NCI-H1105 treated with DMSO at 0.1 percent for 48 hours (cell line): ENCODE measurements at places on chromosomes 3 and 15.

DNA sequence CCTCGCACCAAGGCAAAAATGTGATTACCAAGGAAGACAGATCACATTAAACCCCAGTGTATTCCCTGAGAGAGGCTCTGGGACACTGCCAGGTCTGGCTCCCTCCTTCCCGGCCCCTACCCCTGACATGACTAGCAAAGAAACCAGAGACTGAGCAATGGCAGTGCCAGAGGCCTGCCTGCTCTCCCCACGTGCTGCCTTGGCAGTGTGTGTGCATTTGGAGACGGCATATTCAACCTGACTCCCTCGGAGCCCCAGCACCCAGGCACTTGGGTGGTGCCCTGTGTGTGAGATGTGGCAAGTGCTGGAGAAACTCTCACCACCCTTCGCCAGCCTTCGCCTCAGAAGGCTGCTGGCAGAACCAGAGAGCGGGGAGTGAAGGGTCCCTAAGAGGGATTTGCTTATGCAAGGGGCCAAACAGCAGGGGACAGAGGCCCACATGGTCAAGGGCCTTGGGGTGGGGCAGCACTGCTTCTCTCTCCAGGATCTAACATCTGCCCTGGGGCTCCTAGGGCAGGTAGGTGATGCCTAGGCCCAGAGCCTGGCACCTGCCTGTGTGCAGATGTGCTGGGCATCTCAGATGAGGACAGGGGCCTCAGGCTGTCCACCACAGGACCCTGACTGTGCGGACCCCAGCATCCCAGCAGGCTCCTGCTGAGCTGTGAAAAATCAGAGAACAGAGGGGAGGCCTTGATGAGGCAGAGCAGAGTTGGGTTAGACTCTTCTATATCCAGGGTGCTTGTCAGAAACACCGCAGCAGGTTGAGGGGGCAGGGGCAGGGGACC lies 23.6 kb upstream of the PLXNA1 start:
- no peak for DNase-seq

- no peak for DNase-seq
Measured at GRCh38 chr15:52481915-52482314, 46.8 kb downstream of the MYO5A start.

DNA sequence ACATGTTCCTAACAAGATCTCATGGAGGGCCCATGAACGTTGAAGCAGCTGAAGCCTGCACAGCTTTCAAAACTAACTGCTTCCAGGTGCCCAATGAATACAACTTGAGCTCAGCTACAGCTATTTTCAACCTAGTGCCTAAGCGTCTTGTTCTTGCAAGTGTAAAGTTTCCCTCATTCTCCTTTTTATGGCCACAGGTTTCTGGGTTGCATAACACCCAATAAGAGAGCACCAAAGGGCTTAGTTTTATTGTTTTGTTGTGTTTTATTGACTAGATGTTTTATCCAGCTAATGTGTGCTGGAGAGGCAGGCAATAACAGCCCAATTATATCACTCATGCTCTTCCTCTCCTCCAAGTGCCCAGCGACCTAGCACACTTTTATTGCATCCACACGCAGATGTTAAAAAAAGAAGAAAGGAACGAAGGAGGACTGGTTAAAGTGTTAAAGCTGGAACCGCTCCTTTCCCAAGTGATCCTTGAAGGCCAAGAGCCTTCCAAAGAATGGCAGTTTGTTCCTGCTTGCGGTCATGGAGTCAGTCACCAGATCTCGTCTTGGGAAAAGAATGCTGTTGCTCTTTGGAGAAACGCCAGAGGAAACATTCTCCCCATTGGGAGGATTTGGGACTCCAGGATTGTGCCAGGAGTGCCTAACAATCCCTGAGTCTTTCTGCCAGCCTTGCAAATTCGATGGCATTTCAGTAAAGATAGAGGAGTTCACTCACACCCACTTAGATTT lies 156.9 kb downstream of the MEX3B start:
- no peak for DNase-seq

DNA sequence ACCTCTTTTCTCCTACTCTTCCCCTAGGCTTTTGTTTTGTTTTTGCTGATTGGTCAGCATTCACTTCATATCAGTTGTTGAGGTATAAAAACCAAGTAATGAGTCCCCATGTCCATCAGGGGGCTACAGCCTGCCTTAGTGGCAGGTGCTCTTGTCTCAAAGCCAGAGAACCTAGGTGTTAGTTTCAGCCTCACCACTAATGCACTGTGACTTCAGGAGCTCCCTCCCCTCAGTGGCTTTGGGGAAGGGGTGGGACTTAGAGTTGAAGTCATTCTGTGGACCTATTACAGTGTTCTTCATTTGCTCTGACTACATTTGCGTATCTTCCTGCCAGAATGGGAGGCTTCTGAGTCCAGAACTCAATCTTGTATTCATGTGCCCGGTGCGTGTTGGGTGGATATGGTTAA lies 41.6 kb downstream of the NR2C2 start:
- no peak for DNase-seq

GRCh38 chr15:65264863-65265430 lies 21.7 kb downstream of the PARP16 start:
- no peak for DNase-seq

GRCh38 chr3:122978569-122978968 lies 49.0 kb downstream of the SEMA5B start:
- DNase-seq: no peak

- peak; percentile 93 for DNase-seq
Measured at GRCh38 chr15:63447017-63447676, 57.2 kb upstream of the USP3 start.

DNA sequence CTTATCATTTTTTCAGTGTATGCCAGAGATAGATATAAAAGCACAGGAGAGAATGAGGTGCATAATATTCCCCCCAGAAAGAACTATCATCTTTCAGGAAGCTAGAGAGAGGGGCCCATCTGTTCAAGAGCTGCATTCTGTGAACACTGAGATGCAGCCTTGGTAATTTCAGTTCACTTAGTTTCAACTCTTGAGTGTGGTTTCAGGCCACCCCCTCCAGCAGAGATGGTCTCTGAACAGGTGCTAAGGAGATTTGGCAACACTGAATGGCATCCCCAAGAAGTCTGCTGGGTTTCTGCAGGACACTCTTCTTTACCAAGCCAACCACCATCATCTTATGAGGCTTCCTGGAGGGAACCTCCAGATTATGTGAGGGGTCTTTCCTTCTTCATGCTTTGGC lies 30.4 kb upstream of the LIMD1 start:
- DNase-seq: no peak

- DNase-seq: no peak
Measured at GRCh38 chr15:98806275-98806895, 158.0 kb downstream of the IGF1R start.

DNA sequence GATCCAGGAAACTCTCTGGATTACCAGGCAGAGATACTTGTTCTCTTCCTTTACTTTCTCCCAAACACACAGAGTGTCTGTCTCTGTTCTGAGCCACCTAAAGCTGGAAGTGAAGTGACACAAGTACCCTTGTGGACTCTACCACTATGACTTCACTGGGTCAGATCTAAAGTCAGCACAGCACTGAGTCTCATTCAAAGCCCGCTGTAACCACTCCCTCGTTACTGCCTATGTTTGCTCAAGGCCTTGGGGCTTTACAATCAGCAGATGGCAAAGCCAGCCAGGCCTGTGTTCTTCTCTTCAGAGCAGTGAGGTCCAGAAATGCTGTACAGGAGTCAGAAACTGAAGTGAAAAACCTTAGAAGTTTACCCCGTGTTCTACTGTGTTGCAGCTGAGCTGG lies 588.3 kb upstream of the SEMA6D start:
- no peak for DNase-seq

DNA sequence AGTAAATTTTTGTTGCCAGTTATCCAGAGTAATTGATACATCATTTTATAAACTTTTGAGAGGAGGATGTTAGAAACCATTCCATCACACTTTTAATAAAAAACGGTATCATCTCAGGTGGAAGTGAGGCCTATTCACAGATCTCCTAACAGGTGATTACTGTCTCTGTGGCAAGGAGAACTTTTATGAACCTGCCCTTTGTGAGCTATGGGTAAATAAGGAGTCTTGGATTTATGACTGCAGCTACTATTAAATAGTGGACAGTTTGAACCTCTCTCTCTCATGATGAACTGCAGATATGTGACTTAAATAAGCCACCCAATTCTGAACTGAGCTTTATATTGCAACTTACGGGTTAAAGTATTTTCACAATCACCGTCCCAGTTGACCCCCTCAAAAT lies 45.7 kb downstream of the ZFAND6 start:
- DNase-seq: no peak

DNA sequence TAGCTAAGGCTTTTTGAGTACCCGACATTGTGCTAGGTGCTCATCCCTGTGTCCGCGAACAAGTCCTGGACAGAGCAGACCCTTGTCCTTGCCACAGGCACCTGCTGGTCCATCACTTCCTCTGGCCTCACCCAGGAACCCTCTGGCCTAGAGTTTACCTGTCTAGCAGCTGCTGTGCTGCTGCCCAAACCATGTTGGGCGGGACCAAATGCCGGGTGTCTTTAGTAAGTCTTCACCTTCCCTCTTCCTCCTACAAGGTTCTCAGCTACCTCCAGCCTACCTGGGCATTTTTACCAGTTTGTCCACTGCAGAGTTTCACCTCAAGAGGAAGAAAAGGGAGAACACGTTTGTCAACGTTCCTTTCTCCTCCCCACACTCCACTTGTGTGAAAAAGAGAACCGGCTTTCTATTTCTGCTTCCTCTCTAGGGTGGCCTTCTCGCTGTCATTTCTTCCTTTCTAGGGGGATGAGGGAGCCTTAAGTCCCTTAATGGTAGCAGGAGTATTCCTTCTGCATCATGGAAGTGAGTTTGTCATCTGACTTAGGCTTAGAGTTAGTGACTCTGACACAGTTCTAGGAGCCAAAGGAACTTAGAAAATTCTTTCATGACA lies 80.4 kb upstream of the GCNT3 start:
- no peak for DNase-seq

GRCh38 chr15:64982472-64982871 lies 7.2 kb downstream of the SPG21 start:
- DNase-seq: no peak

DNA sequence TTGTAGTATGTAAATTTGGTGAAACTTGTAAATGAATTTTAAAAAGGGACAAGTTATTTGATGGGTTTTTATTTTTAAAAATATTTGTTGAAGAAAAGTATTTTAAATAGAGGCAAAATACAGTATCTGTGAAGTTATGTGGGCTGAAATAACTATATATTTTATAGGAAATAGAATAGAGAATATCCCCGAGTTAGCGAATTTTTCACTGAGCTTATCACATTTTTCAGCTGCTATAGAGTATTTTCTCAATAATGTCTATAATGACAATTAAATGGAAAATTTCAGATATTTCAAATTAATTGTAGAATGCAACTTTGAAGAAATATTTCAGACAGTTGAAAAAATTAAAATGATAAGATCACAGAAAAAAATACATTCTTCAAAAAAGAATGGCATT lies 166.4 kb upstream of the TP63 start:
- DNase-seq: no peak

GRCh38 chr3:110995461-110996231 lies 76.0 kb upstream of the NECTIN3 start:
- no peak for DNase-seq

GRCh38 chr3:119964294-119964693 lies 130.0 kb downstream of the GSK3B start:
- no peak for DNase-seq

- DNase-seq: no peak
Measured at GRCh38 chr15:77967798-77968197, 109.7 kb downstream of the TBC1D2B start.

DNA sequence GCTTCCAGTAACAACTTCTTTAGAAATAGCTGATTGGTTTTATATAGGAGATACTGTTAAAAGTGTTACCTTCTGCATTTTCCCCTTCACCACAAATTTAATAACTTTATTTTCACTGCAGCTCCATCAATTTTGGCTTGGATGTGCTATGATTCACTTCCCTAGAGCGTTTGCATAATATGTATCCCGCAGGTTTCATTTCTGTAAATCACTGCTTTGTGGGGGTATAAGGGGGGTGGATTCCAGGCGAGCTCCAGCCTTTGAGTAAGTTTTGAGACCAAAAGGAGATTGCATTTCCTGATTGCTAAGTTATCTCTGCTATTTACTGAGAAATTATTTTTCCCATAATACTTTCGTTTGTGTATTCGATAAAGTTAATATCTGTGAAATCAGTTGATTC lies 232.6 kb downstream of the TBL1XR1 start:
- no peak for DNase-seq

GRCh38 chr15:74229686-74230085 lies 6.4 kb upstream of the CCDC33 start:
- DNase-seq: no peak

- no peak for DNase-seq
Measured at GRCh38 chr15:95860406-95860805, 470.1 kb upstream of the NR2F2 start.

DNA sequence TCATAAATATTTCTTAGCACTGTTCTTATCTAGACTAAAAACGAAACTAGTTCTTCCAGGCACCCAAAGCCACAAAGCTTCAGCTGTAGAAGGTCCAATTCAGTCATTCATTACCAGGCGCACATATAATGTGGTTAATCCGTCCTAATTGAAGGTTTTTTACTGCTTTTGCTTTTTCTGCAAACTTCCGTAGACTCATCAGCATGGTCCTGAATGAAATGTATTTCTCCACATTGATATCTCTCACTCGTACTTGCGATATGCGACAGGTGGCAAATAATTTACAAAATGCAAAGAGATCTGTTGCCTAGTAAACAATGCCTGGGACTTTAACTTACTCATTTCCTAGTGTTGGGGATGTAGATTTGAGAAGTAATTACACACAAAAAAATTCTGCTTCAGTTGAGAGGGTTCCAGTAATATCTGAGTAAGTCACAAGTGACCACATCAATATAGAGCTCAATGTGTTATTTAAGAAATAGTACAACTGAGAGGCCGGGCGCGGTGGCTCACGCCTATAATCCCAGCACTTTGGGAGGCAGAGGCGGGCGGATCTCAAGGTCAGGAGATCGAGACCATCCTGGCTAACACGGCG lies 75.0 kb upstream of the MBNL1 start:
- no peak for DNase-seq

DNA sequence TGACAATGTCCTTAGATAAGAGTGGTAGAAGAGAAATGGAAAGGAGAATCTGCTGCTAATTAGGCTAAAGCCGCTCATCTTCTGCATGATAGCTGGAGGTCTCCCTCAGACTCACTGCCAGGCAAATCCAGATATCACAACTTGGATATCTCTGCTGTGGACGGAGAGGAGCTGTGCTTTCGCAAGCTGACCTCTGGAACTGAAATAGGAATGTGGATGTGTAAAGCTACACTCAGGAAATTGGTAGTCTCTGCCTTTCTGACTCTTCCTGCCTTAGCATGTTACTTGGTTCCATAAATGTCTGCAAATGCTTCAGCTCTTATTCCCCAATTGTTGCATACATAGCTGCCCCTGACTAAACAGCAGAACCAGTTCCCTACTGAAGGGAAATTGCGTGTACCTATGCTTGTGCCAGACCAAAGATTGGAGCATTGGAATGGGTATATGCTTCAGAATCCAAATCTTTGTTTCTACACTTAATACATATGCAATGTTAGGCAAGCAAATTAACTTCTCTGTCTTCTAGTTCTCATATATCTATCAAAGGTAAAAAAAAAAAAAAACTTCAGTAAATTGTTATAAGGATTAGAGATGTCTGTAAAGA lies 74.7 kb upstream of the ROBO2 start:
- no peak for DNase-seq

- peak; percentile 47 for DNase-seq
Measured at GRCh38 chr15:80776420-80777045, 2.6 kb upstream of the CEMIP start.
